Bronchus fibroblast of lung (primary cell): ENCODE measurements at places on chromosomes 4 and X. TPM values are rescaled to one million over a fixed set of nuclear protein-coding genes. Genes with fewer than 3 reads are reported as not detected.

Gene MAP3K15
- total RNA-seq = under 0.01 TPM in 1 of 2 replicates, not detected in the other

Gene TCP11X2
- total RNA-seq = not detected in 2 replicates

Gene PABPC4L
- total RNA-seq = 0.59 and 1.0 TPM in 2 replicates

Gene TMEM144
- 1.2 and 1.5 TPM in 2 replicates for total RNA-seq

Gene TAPT1
- total RNA-seq = 4.2 and 6.2 TPM in 2 replicates

Gene TET2
- 4.5 TPM in 2 replicates for total RNA-seq

Gene RNF150
- total RNA-seq = 0.74 and 1.0 TPM in 2 replicates
